ENCODE measurements at places on chromosomes 6 and 20.

GRCh38 chr6:78829407-78829806 lies 37.9 kb upstream of the IRAK1BP1 start:
- DNase-seq: no peak

DNA sequence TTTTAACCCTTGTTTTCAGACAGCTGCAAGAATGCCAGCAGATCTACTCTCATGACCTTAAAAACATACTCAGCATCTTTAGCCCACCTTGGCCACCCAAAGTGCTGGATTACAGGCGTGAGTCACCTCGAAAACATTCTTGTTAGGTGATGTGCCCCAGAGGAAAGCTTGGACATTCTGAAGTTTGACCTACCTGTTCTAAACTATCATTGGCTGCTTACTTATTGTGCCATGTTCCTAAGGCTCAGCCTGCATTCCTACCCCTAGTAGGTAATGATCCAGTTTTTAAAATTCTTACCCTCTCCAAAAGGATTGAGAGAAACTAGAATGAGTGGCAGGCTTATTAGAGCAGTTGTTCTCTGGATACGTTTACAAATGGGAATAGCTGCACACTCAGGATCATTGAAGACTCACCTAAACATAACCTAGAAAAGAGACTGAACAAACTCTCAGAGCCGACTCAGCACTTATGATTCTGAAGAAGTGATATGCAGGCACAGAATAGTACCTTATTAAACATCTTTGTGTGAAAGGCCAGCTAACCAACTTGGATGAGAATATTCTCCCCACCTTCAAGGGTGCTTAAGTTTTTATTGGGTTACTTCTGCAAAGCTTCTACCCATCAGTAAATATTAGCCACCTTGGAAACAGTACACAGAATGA lies 362.1 kb downstream of the NRN1 start:
- no peak for DNase-seq

DNA sequence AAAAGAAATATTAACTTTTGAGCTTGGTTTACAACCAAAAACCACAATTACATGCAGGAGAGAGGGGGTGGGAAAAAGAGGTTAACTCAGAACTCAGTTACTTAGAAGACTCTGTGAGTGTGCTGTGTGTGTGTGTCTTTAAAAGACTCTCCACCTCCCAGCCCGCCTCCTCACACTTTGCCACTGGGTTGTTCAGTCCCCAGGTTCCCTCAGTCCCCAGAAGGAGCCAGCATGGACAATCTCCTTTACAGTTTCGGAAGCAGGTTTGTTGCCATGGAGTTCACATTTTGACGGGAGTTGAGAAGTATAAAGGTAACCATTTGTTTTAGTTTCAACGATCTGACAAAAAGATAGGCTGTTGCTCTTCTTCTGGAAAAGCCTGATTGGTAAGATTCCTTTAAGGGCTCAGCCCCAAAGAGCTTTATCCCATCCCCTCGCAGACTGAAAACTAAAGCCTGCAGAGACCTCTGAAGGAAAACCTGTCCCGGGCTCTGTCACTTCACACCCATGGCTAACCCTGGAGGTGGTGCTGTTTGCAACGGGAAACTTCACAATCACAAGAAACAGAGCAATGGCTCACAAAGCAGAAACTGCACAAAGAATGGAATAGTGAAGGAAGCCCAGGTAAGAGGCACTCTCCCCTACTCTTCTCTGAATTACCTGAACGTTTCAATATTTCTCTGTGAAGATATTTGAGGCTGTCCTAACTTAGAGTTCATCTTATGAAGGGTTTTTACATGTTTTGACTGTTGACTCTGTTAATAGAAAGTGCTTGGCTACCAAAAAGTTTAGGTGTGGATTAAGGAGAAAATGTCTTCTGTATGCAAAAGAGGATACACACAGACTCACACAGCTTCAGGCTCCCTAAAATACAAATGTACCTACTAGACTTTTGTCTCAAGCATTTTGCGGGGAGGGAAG lies at the start of gene SPTLC3:
SPTLC3 (plus strand) TSS at position 212 of the 921 bp plus-strand sequence; CDS start at position 508, 296 bp downstream.
- DNase-seq: no peak

DNA sequence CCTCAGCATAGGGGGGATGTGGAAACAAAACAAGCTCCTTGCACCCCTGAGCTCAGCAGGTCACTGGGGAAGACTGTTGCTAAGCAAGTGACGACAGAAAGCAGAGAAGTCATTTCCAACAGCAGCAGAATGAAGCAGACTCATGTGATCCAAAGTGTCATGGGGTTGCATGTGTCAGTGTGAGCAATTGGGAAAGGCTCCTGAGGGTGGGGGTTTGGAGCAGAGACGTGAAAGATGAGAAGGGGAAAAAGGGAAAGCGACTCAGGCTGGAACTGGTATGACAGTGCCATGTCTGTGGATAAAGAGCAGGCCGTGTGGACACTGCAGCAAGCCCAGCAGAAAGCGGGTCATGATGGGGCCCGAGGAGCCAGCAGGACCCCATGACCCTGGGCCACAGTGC lies 363.9 kb downstream of the PREX1 start:
- no peak for DNase-seq

- DNase-seq: peak; percentile 18
These were observed 1.4 kb upstream of the BPIFB1 start for GRCh38 chr20:33281550-33282146.

Data from NCI-H1092 treated with DMSO at 0.1 percent for 48 hours (cell line).